ENCODE measurements at places on chromosomes 7 and 10. TPM values are rescaled to one million over a fixed set of nuclear protein-coding genes. Genes with fewer than 3 reads are reported as not detected.

GRCh38 chr7:148395352-148395811 is 195.2 kb upstream of the C7orf33 start:
- no peaks in the 10 kb centered on the region for H3K27me3 ChIP-seq
- no peak for DNase-seq
- H3K4me1 ChIP-seq: no peaks in the 10 kb centered on the region
- no peaks in the 10 kb centered on the region for H3K36me3 ChIP-seq
- no peak overlapping the region for H3K27ac ChIP-seq
- no peak overlapping the region for H3K4me3 ChIP-seq

Gene DLX6
- total RNA-seq: not detected

GRCh38 chr7:28083998-28084985 is 96.3 kb downstream of the JAZF1 start:
- H3K27me3 ChIP-seq: no peaks in the 10 kb centered on the region
- no peaks in the 10 kb centered on the region for H3K36me3 ChIP-seq
- no peaks in the 10 kb centered on the region for H3K4me1 ChIP-seq
- no peak overlapping the region for H3K4me3 ChIP-seq

DNA sequence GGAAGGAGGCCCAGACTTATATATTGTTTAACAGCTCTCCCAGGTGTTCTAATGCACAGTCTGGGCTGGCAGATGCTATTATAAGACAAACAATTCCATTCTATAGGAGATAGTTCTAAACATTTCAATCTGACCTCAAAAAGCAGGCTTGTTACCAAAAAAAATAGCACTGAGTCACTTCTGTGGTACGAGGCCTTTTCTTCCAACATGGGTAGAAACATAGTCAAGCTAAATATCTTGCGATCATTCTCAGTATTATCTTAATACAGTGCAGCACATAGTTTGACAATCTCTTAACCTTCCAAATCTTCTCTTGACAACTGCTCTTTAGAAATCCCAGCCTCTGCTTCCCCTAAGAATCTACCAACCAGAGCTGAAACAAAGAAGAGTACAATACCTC is 46.6 kb upstream of the MKX start:
- no peak overlapping the region for H3K27ac ChIP-seq
- no peak for DNase-seq
- H3K4me3 ChIP-seq: no peak overlapping the region

Data from right lobe of liver (tissue), 6 donors.